ENCODE measurements at places on chromosomes 1 and 21. TPM values are rescaled to one million over a fixed set of nuclear protein-coding genes. Genes with fewer than 3 reads are reported as not detected.

KRTAP13-2 gene
- total RNA-seq: not detected

DNA sequence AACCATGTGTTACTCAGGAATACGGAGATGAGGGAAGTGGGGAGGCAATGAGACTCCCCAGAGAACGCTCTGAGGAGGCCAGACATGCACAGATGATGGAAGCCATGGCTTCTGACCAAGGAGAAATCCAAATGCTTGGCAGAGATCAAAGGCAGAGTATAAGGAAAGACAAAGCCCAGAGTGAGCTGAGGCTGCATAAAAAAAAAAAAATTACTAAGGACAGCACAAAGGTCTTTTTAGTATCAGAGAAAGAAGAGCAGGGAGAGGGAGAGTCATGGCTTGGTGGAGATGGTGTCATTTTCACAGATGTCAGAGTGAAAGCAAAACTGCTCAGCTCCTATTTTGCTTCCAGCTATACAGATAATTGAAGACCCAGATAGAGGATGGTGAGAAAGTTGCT, 8.1 kb upstream of the NCF2 start:
- DNase-seq: no peak

SHCBP1L gene
- not detected for total RNA-seq

DNA sequence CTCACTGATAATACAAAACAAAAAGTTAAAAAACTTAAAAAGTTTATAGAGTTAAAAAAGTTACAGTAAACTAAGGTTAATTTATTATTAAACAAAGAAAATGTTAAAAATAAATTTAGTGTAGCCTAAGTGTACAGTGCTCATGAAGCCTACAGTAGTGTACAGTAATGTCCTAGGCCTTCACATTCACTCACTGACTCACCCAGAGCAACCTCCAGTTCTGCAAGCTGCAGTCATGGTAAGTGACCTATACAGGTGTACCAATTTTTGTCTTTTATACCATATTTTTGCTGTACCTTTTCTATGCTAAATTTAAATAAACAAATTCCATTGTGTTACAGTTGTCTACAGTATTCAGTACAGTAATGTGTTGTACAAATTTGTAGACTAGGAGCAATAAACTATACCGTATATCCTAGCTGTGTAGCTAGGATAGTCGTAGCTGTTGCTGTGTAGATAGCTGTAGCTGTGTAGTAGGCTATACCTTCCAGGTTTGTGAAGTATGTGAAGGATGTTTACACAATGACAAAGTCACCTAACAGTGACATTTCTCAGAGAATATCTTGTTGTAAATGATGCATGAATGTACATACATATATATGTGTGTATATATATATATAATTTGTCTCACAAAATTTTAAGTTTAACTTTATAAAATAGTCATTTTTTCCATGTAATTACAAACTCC, 140.2 kb downstream of the TGFB2 start:
- DNase-seq: no peak

DNA sequence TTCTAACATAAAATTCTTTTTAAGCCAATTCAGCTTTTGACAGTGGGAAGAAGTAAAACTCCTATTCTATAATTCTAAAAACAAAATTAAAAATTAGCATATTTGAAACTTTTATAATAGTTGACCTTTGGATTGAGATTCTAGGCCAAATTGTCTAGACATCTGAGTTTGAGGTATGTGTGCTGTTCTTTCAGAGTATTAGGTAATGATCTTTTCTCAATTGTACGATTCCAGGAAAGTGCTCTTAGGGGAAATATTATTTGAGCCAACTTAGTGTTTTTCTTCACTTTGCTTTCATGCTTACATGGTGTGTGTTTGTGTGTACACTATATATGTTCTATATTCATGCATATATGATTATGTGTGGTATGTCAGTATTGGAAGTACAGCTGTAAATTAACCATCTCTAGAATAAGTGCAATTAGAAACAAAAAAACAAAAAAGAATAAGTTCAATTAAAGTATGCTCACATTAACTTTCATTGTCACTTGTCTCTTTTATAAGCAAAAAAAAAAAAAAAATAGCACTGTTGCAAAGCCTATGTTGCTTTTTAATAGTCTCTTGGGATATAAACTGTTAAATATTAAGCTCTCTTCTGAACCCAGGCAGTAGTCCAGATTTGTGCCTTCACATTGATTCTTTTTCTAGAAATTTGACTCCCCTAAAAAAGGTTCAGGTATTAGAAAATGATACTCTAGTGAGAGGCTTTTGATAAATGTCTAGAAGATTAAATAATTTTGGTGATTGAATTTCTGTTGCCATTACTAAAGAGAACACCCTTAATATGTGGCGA, 132.2 kb downstream of the ATP5PO start:
- DNase-seq: no peak

GRCh38 chr1:179166663-179167417, 62.6 kb downstream of the ABL2 start:
- DNase-seq: no peak

C4BPA gene
- not detected for total RNA-seq

GRCh38 chr1:168084396-168085231, 52.1 kb downstream of the GPR161 start:
- DNase-seq: peak; percentile 19

TPTE gene
- not detected for total RNA-seq

All from G401 (cell line).